ENCODE measurements at places on chromosomes 3 and 15. TPM values are rescaled to one million over a fixed set of nuclear protein-coding genes. Genes with fewer than 3 reads are reported as not detected.

TCF12 gene
- 123 TPM for total RNA-seq

PLOD2 gene
- total RNA-seq = 117 TPM

TYRO3 gene
- 10.6 TPM for total RNA-seq

SLCO2A1 gene
- total RNA-seq = under 0.01 TPM

CIDEC gene
- total RNA-seq = not detected

SPTBN5 gene
- total RNA-seq = under 0.01 TPM

CMTM6 gene
- total RNA-seq = 36.6 TPM

CCDC39 gene
- total RNA-seq = not detected

HMCES gene
- total RNA-seq = 26.0 TPM

NPAP1 gene
- total RNA-seq = not detected

HIGD2B gene
- not detected for total RNA-seq

DUOXA2 gene
- not detected for total RNA-seq

- DNase-seq = no peak
These were observed 11.2 kb upstream of the VEPH1 start for GRCh38 chr3:157514371-157514895.

DNA sequence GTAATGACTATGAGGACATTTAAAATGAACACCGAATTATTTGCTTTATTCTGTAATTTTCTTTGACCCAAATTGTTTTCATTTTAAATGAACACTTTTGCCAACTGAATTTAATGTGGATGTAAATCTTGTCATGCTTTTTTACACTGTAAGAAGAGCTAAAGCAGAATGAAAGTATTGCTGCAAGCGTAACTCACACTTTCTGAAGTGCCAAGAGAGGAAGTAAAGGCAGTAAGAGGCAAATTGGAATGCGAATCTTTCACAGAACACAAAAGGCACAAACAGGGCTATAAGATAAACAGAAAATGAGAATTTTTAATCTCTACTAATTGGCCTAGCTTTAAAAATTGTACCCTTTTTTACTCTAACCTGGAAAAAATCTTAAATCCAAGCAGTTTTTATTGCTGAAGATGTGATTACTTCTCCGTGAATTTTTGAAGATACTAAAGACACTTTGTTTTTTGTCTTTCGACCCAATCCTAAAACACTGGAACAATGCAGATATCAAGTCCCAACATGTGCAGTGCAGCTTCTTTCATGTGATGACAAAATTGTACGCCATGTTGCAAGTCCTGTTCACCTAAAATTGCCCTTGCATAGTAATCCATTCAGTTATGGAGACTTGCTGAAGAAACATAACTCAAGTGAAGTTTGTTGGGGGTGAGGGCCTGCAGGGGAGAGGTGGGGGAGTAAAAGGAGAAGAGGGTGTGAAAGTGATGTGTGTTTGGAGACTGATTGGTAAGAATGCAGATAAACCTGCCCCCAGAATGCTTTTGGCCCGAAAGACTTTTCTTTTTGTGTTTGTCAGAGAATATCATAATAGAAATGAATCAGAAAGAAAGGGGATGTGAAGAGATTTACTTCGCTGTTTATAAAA, 1.4 kb downstream of the ARID3B start:
- no peak for DNase-seq

DNA sequence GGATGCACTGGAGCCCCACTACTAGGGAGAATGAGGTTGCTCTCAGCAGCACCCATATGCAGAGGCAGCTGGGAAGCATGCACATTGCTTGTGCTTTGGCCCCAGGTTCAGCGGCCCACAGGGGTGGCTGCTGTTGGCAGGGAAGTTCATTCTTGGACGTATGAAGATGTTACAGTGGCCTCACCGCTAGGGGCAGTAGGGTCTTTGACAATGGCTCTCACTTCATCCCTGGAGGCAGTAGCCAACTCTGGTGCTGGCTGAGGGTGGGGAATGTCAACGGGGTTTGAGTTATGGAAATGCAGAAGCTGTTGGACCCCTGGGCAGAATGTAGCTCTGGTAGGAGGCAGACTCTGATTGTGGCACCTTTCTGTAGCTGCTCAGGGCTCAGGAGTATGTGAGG, 279.9 kb downstream of the SCAPER start:
- DNase-seq = no peak

DNA sequence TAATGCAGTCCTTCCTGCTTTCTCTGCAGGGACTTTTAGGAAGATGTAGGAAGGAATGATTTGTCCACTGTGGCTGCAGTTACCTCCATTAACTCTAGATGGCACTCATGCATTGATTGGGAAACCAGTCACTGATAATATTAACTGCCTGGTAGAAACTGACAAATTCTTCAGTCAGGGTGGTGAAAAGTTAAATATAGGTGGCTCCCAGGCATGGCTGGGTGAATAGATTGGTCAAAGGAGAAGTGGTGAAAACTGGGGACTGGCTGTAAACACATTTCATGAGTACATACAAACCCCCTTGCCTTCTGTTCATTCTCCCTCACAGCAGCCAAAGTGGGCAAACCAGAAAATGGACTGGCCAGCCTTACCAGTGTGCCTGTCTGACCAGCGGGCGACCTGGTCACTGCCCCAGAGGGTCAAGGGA, 333.4 kb downstream of the THSD4 start:
- DNase-seq = peak; percentile 71

DNA sequence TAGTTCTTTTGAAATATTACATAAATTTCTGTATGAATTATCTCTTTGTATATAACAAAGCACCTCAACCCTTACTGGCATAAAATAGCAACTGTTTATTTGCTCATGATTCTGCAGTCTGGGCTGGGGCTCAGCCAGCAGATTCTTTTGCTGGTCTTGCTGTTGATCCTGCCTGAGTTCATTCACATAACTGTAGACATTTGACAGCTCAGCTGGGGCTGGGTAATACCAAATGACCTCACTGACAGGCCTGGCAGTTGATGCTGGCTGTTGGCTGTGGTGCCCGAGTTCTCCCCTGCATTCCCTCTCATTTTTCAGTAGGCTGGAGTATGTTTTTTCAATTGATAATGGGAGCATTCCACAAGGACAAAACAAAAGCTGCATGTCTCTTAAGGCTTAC, 449.9 kb upstream of the GOLIM4 start:
- peak; percentile 33 for DNase-seq

- DNase-seq = peak; percentile 82
These were observed 87.7 kb downstream of the ATP10A start for GRCh38 chr15:25775317-25775912.

GRCh38 chr15:98418122-98418521, 230.2 kb upstream of the IGF1R start:
- DNase-seq = no peak

DNA sequence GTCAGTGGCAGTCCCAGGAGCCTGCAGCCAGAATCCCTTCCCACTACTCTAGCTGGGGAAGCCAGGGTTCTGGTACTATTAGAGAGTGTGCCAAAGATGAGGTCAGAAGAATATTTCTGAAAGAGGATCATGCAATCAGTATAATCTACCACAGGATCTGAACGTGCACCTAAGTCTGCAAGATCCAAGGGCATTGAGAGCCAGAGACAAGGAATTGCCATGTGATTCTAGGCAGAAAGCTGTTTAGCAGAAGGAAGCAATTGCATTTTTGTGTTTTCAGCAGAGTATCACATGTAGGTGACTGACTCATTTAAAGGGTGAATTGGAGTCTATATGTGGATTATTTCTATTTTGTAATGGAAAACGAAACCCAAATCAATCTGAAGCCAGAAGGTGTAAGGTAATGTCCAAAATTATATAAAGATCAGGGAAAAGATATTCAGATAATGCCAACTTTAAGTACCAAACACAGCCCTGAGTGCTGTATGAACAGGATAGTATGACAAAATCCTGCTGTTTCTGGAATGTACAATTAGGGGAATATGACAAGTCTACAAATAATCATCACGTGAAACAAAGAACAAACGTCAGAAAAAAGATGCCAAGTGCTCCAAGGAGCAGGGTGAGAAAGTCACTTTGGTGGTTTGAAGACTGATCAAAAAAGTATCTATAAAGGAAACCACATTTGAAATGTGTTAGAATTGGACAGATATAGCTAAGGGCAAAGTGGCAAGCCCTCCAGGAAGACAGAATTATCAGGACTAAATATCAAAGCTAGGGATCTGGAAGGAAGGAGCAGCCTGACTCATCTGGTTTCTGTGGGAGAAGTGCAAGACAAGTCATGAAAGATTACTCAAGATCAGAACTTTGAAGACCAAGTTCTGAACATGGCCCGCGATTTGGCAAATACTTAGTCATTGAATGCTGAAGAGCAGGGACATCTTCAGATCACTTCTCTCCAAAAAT, 1036.6 kb downstream of the NTRK3 start:
- DNase-seq = no peak

DNA sequence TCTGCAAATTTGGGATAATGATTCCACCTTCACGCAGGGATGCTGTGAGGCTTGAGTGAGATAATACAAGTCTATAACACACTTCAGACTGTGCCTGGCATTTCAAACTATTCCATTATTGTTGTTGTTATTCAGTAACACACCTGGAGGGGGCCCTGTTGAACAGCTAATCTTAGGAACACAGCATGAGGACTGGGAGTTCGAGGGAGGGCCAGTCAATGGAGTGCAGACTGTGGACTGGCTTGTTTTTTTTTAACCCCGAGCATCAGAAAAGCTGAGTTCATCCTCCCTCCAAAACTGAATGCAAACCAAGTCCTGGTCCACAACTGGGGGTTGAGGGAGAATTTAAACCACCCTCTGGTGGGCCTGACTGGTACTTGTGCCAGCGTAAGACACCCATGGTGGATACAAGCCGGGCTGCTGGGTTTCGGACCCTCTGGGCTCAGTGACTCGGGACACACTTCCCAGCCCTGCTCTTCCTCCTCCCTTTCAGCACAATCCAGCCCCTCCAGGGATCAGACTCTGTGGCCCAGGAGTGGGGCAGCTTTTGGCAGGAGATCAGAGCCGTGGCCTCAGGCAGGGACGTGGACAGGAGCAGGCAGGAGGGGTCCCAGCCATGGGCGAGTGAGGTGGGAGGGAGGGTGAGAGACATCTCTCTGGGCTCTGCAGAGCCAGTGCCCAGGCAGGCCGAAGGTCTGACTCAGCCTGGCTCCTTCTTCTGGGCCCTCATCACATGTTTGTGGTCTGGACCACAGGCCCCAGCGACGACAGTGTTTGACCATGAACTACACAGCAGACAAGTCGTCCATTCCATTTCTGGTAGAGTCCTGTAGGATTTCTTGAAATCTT, 36.3 kb upstream of the MEX3B start:
- DNase-seq = peak; percentile 93

- DNase-seq = no peak
These were observed 57.2 kb downstream of the CHSY1 start for GRCh38 chr15:101194546-101195125.

- DNase-seq = no peak
These were observed at the start of gene ZIC1 for GRCh38 chr3:147409143-147410115. Gene ZIC1, plus strand, starts transcription at chr3:147409365. Its CDS starts 748 bp downstream, at chr3:147410113.

- peak; percentile 67 for DNase-seq
These were observed 106.8 kb downstream of the MBNL1 start for GRCh38 chr3:152375546-152375945.

GRCh38 chr3:136657526-136657925, 94.7 kb downstream of the STAG1 start:
- DNase-seq = no peak

- peak; percentile 30 for DNase-seq
These were observed 3.0 kb upstream of the LPP start for GRCh38 chr3:188150982-188151381.

GRCh38 chr15:80199869-80200268, 47.1 kb downstream of the FAH start:
- no peak for DNase-seq

DNA sequence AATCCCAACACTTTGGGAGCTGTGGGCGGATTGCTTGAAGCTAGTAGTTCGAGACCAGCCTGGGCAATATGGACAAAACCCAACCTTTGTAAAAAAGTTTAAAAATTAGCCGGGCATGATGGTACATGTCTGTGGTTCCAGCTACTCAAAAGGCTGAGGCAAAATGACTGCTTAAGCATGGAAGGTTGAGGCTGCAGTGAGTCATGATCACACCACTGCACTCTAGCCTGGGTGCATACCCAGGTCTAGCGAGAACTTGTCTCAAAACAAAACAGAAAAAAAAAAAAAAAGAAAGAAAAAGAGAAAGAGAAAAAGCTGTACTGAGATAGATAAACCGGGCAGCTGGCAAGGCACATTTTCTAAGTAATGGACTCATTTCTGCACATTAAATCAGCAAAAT, 10.6 kb downstream of the ARPP19 start:
- DNase-seq = peak; percentile 78

- no peak for DNase-seq
These were observed 17.1 kb downstream of the ISG20 start for GRCh38 chr15:88655800-88656488.

DNA sequence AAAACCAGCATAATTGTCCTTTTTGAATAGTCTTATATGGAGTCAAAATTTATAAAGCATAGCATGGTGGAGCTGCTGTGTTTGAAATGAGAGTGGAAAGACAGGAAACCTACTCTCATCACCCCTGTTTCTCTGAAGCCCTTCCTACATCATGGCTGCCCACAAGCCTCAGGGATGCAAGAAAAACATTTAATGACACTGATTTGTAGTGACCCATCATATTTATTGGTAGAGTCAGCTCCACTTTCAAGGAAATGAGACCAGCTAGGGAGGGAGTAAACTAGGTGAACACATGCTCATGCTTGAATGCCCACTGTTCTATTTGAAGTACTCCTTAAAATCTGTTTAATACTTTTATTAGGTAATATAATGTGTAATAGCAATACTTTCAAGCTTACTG, 494.3 kb upstream of the KCNMB2 start:
- no peak for DNase-seq

- peak; percentile 10 for DNase-seq
These were observed 9.9 kb downstream of the ZBED2 start for GRCh38 chr3:111585217-111585616.

GRCh38 chr15:75181780-75182179, 19.9 kb upstream of the C15orf39 start:
- DNase-seq = no peak

GRCh38 chr15:81612631-81613030, 238.6 kb upstream of the TMC3 start:
- DNase-seq = no peak

- DNase-seq = peak; percentile 9
These were observed 230.9 kb upstream of the RORA start for GRCh38 chr15:61459785-61460707.

DNA sequence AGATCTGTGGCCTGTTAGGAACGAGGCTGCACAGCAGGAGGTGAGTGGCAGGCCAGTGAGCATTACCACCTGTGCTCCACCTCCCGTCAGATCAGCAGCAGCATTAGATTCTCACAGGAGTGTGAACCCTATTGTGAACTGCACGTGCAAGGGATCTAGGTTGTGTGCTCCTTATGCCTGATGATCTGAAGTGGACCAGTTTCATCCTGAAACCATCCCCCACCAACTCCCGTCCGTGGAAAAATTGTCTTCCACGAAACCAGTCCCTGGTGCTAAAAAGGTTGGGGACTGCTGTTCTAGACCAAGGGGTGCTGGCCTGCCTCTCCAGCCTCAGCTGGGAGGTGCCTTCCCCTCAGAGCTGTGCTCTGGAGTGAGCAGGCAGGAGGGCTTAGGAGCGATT, 61.4 kb downstream of the RPLP1 start:
- no peak for DNase-seq

- DNase-seq = no peak
These were observed 43.2 kb downstream of the CMTM6 start for GRCh38 chr3:32459450-32459849.

All from IMR-90 (cell line).